ENCODE measurements at places on chromosomes 12 and 14.

GRCh38 chr14:59183150-59183549, 5.3 kb upstream of the DAAM1 start:
- DNase-seq, result no peak

- no peak for DNase-seq
These were observed 65.6 kb upstream of the YARS2 start for GRCh38 chr12:32821293-32821692.

GRCh38 chr12:46487567-46488131, 115.1 kb upstream of the SLC38A2 start:
- DNase-seq, result no peak

DNA sequence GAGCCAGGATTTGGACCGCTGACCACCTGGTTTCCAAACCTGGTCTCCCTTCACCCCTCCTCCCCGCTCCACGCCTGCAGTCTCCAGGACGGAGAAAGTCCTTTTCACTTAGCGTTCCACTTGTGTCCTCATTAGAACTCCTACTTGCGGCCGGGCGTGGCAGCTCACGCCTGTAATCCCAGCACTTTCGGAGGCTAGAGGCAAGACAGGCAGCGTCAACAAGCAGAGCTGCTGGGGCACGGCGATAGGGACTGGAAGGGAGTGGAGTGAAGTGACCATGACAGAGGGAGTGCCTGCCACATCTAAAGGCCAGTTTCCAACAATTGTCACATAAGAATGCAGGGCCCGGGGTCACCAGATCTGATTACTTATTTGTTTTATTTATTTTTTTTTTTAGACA, 132.5 kb upstream of the NCOR2 start:
- no peak for DNase-seq

DNA sequence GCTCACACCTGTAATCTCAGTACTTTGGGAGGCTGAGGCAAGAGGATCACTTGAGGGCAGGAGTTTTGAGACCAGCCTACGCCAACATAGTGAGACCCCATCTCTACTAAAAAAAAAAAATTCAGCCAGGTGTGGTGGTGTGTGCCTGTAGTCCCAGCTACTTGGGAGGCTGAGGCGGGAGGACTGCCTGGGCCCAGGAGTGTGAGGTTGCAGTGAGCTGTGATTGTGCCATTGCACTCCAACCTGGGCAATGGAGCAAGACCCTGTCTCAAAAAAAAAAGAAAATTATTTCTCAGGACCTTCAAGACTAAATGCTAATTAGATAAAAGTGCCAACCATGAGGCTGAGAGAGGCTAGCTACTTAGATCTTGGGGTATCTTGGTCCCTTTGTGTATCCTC, 23.5 kb downstream of the OTUB2 start:
- no peak for DNase-seq

- DNase-seq, result no peak
These were observed 214.3 kb downstream of the DPF3 start for GRCh38 chr14:72679536-72680151.

- no peak for DNase-seq
These were observed 16.0 kb downstream of the LRRK2 start for GRCh38 chr12:40240779-40241178.

All from activated CD4-positive, CD25-positive, alpha-beta regulatory T cell (primary cell).